ENCODE measurements at places on chromosomes 3 and 15.

DNA sequence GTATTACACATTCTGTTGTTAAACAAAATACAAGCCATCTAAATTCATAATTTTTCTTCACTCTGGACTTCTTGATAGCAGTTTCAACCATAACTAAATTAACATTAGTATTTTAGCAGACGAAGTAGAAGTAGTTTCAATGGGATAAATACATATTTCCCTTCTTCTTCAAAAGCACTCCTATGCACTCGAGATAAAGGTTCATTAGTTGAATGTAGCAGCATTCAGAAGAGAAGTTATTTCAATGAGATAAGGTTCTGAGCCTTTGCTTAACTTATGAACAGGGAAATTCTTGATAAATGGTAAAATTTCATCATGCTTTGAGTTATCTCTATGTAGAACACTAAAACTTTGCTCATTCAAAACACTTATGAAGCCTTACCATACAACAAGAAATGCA lies 11.8 kb downstream of the TM4SF18 start:
- DNase-seq, result no peak

- no peak for DNase-seq
Observed at GRCh38 chr3:157122832-157123427, 37.0 kb downstream of the CCNL1 start.

- no peak for DNase-seq
Observed at GRCh38 chr15:95989392-95989791, 341.1 kb upstream of the NR2F2 start.

GRCh38 chr3:157531301-157531660 lies 28.1 kb upstream of the VEPH1 start:
- DNase-seq, result no peak

GRCh38 chr15:34927726-34928125 lies 41.8 kb downstream of the AQR start:
- no peak for DNase-seq

DNA sequence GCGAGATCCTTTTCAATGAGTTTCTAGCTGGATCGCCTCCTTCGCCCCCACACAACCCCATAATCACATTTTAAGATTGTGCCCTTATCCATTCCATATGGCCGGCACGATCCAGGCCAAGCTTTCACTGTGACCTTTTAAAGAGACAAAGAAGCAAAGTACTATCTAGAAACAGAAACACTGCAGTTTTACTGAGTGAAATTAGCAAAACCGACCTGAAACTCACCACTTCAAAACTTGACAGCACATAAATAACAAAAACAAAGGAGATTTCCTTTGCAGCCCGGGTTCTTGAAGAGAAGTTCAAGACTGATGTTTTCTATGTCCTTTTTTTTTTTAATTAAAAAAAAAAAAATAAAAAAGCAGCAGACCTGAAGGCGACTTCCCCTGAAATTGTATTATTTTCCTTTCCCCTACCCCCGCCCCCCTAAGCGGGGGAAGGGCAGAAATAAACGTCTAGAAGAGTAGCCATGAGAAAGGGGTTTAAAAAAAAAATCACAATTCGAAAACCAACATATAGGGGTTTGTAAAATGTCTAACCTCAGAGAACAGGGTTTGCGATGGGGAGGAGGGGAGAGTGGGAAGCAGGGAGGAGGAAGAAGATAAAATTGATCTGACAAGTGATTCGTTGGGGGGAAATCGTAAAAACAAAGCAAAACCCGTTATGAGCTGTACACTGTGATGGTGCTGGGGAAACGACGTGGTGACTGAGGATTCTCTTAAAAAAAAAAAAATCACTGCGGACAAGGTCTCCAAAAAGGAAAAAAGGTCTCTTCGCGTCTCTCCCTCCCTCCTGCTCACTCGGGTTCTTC lies 1.5 kb downstream of the SATB1 start:
- peak; percentile 56 for DNase-seq

DNA sequence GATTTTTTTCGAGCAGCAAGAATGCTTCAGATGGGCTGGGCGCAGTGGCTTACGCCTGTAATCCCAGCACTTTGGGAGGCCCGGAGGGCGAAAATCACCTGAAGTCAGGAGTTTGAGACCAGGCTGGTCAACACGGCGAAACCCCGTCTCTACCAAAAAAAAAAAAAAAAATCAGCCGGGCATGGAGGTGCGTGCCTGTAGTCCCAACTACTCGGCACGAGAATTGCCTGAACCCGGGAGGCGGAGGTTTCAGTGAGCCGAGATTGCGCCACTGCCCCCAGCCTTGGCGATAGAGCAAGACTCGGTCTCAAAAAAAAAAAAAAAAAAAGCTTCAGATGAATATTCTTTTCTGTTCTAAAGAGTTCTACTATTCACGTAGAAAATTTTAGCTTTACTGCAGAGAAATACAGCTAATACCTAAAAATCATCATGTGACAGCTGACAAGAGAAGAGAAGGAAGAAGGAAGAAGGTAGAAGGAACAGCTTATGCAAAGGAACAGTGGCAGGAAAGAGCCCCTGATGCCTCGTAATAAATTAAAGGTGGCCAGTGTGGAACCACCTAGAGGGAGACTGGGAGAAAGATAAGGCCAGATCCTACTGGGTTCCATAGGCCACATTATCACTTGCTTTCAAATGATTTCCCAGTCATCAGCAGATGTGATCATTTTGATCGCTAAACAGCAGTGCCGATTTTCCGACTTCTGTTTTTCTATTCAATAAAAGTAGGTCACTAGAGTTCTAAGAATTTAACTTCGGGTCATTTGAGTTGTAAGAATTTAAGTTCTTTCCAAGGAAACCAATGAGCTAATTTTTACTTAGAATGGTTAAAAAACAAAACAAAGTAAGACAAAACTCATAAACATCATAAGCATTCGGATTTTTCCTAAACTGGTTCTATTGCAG lies 1.5 kb downstream of the CMTM6 start:
- no peak for DNase-seq

- DNase-seq, result peak; percentile 25
Observed at GRCh38 chr3:153970741-153971347, 150.3 kb upstream of the ARHGEF26 start.

DNA sequence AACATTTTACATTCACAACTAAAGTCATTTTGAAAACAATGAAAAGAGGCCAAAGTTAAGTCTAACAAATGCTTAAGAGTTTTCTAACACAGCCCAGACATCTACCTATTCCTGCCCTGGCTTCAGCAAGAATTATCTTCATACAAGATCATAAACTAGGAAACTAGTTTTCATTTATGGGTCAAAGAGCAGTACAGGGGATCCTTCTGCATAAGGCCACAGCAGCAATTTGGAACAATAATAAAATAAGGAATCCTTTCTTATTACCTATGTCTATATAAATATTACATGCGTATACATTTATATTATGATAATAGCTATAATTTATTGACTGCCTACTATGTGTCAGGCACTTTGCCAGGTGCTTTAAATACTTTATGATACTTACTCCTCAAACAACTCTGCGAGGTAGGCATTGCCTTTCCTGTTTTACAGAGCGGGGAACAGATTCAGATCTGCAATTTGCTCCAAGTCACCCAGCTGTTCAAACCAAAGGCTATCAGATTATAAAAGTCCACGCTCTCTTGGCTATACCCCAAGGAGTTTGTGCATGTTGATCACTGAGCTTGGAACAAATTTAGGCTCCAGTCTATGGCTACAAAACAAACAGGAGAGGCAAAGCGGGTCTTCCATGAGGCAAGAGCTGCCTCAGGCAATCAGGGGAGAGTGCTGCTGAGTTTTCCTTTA lies 196.4 kb downstream of the RORA start:
- no peak for DNase-seq

DNA sequence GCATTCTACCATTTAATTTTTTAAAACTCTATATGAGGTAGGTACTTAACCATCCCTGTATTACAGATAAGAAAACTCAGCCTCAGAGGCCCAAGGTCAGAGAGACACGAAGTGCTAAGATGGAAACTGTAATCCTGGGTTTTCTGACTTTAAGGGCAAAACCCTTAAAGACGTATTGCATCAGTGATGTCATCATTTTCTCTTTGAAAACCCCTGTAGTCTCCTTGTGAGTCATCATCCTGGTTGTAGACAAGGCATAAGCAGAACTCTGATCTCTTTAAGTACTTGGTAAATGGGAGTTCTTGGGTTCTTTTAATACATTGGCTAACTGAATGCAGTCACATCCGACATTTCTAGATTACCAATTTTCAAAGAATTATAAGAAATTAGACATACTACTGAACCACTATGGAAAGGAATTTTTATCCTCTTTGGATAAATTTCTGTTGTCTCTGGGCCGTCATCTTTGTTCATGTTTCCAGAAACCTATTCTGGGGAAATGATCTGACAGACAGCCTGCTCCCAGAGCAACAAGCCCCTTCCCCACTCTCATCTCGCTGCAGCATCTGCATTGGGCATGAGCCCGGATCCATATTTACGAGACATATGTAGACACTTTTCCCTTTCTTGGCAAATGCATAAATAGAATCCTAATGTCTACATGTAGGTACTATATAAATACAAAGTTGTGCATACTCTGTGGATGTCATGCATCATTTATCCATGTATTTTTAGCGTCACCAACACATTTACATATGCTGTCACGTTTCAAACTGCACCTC lies 48.7 kb upstream of the MDFIC2 start:
- DNase-seq, result peak; percentile 4

DNA sequence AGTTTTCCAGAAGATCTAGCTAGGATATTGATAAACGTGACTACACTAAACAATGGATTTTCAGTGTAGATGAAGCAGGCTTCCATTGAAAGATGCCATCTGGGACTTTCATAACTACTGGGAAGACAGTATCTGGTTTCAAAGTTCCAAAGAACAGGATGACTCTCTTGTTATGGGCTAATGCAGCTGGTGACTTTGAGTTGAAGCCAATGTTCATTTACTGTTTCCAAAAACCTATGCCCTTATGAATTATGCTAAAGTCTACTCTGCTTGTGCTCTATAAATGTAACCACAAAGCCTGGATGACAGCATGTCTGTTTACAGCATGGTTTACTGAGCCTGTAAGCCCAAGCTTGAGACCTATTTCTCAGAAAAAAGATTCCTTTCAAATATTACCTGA lies 245.4 kb downstream of the GBE1 start:
- no peak for DNase-seq

- DNase-seq, result peak; percentile 2
Observed at GRCh38 chr15:84151205-84151931, 84.2 kb upstream of the GOLGA6L4 start.

GRCh38 chr3:183298701-183299153 lies 45.7 kb downstream of the B3GNT5 start:
- peak; percentile 87 for DNase-seq

GRCh38 chr15:62244762-62245161 lies 79.7 kb upstream of the C2CD4B start:
- DNase-seq, result no peak

- no peak for DNase-seq
Observed at GRCh38 chr3:186180891-186181481, 72.1 kb upstream of the ETV5 start.

GRCh38 chr3:136385457-136385856 lies 135.3 kb downstream of the PCCB start:
- DNase-seq, result no peak

GRCh38 chr3:23601091-23601822 lies 204.5 kb upstream of the UBE2E1 start:
- DNase-seq, result peak; percentile 24

DNA sequence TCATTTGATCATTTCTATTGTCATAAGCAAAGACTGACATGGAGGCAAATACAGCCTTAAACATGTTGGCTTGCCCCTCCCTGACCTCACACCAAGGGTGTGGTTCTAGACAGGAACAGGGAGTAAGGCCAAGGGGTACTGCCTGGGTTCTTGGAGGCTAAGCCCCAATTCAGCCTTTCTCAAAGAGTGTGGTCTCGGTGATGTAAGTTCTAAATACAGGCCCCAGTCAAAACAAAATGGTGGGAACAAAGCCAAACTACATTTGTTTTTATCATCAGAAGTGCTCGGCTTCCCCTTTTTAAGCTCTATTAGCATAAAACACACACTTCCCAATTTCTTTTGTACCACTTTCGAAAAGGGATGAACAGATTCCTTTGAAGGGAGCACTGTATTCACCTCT lies 129.5 kb downstream of the ATP8B4 start:
- DNase-seq, result no peak

DNA sequence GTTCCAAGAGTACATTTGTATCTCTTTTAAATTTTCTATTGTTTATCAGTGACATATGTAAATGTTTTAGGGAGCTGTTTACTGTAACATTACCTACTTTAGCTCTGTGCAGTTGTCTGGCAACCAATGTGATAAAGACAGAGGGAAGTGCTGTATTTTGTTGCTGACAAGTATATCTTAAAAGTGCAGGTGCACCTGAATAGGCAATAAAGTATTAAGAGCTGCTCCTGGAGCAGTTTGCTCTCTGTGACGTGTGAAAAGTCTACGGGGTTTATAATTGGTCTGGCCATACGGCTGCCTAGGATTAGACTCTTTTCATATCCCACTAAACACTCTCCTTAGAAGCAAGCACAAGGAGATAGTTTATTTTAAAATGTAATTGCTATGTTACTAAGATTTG lies 178.3 kb downstream of the IGF1R start:
- no peak for DNase-seq

DNA sequence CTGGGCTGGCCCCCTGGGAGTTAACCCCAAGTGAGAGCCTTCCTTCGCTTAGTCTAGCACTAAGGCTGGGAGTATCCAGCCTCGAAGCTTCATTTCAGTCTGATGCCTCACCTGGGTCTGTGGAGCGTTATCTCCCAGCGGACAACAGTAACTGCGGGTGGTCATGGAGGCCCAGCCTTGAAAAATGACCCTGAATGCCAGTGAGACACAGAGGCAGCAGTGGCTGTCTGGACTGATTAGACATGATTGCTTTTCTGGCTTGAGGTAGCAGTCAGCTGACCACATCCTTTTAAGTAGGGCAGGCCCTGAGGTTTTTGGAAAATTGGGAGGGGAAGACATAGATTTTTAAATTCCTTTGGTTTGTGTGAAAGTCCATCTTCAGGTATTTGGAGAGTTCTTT lies 28.2 kb upstream of the TRIM59 start:
- peak; percentile 31 for DNase-seq

- peak; percentile 58 for DNase-seq
Observed at GRCh38 chr3:177591379-177591778, 394.1 kb upstream of the TBL1XR1 start.

GRCh38 chr15:65204236-65204930 lies 6.9 kb downstream of the CILP start:
- DNase-seq, result no peak

- peak; percentile 66 for DNase-seq
Observed at GRCh38 chr3:72836923-72837322, 11.3 kb downstream of the SHQ1 start.

- DNase-seq, result no peak
Observed at GRCh38 chr3:60000311-60001105, 950.7 kb upstream of the CFAP20DC start.

- no peak for DNase-seq
Observed at GRCh38 chr3:3615533-3615932, 183.7 kb upstream of the LRRN1 start.

DNA sequence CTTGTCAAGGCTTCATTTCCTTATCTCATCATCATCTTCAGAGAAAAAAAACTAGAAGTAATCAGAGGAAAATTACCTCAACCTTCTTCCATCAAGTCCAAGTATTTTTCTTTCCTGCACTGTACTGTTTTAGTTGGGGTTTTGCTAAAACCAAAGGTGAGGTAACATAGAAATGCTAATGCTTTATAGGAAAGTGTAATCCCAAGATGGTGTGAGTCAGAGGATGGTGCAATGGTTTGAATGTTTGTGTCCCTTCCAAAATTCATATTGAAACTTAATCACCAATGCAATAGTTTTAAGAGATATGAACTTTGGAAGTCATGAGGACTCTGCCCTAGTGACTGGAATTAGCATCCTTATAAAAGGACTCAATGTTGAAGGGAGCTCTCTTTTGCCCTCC lies 79.5 kb downstream of the KBTBD8 start:
- peak; percentile 43 for DNase-seq

Data from AG10803 (cell line).